ENCODE measurements at places on chromosomes 7 and 10.

DNA sequence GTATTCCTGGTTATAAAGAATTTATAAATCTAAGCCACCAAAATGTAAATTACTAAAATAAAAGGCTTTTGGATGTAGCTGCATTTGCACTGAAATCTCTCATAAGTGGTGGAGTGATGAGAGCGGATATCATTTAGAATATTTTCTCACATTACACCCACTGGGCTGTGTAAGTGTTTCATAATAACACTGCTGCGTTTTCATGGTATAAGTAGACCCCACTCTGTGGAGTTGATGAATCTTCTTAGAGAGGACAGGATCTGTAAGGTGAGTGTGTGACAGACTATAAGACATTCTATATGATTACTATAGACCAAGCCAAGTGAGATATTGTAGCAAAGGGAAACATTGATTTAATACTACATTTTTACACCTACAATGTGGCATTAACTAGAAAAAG is 1024.1 kb upstream of the LRRN3 start:
- DNase-seq = no peak

DNA sequence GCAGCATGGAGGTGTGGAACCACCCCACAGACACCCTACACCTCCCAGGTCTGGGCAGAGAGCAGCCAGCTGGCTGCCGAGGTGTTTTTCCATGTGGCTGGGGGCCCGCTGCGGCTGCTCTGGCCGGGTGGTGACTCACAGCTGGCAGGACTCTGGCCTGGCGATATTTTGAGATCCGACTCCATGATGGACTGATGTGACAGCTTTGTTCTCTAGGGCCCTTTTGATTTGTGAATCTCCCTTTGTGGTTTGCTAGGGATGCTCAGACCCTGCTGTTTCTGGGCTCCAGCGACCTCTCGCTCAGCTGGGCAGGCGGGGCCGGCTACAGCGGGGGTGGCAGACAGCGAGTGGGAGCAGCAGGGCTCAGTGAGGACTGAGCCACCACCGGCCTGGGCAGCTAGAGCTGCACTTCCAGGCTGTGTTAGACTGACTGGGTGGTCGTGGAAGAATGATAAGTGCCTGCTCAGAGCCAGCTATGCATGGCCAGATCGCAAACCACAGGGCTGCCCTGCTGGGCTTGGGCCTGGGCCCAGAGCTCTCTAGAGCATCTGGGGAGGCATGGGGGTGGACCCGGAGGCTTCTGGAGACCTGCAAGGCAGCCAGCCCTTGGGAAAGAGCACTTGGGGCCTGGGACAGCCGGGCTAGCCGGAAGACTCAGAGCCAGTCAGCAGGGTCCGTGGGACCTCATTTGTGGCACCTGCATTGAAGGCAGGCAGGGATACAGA is 46.2 kb upstream of the GDF10 start:
- DNase-seq = no peak

DNA sequence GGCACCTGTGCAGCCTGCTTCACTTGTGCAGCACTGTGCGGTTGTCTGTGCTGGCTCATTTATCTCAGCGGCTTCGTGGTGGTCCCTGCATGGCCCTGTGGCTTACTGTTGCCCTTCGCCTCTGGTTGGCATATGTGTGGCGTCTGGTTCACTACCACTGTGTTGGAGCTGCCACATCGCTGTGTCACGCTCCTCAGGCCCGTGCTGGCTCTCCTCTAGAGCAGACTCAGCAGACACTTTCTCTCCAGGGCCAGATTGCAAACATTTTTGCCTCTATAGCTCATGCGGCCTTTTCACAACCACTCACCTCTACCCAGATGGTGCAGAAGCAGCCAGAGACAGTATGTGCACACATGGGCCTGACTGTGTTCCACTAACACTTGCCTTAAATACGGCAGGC is 37.9 kb downstream of the PPP2R2D start:
- DNase-seq = no peak

- no peak for DNase-seq
Measured at GRCh38 chr7:75971961-75972763, 22.2 kb downstream of the TMEM120A start.

- DNase-seq = no peak
Measured at GRCh38 chr7:112266141-112266540, 59.6 kb downstream of the ZNF277 start.

- no peak for DNase-seq
Measured at GRCh38 chr10:79936625-79937615, 12.0 kb downstream of the SFTPD start.

GRCh38 chr10:90857635-90858460 is at the start of gene HTR7:
Gene HTR7, minus strand, starts transcription at chr10:90858039. Its CDS starts 368 bp downstream, at chr10:90857671.
- peak; percentile 22 for DNase-seq

DNA sequence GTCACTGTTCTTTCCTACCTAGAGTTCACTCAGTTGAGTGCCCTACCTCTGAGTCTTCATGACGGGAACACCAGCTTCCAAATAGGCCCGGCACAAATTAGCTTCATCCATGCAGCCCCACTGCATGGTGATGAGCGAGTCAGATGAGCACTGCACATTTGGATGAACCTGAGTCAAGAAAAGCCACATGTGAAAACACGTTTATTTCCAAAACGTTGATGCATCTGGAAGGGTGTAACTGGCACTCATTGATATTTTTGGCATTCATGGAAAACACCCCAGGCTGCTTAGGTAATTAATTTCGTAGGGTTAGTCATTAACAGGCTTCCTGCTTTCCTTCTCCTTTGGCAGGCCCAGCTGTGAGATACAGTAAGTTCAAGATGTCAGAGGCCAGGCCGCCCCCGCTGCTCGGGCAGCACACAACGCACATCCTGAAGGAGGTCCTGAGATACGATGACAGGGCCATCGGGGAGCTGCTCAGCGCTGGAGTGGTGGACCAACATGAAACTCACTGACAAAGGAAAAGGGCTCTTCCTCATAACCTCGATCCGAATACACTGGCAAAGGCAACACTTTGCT is 725.2 kb downstream of the SUGCT start:
- DNase-seq = no peak

GRCh38 chr10:68106656-68107055 is 2.6 kb upstream of the MYPN start:
- DNase-seq = no peak

GRCh38 chr10:18659125-18659818 is at the start of gene ARL5B:
Gene ARL5B, plus strand, starts transcription at chr10:18659431. Its CDS starts 207 bp downstream, at chr10:18659638.
- peak; percentile 93 for DNase-seq

GRCh38 chr10:786633-787474 is 97.4 kb upstream of the DIP2C start:
- no peak for DNase-seq

GRCh38 chr7:69889976-69890351 is 291.7 kb downstream of the AUTS2 start:
- DNase-seq = no peak

DNA sequence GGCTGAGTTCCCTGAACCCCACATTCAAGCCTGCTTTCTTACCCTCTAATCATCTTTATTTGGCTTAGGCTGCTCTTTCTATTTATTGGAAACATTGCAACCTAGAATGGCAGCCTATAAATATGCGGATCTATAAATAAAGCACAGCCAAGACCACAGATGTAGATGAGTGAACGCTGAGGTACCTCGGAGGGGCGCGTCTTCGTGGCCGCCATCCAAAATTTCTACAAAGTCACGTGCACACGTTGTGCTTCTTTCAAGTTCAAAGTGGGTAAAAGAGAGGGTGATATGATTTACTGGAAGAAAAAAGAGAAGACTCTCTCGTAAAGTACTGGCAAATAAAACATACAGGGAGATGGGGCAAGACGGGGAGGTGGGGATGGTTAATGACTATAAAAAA is 132.6 kb upstream of the RSU1 start:
- no peak for DNase-seq

GRCh38 chr10:52145636-52146035 is 168.4 kb upstream of the DKK1 start:
- no peak for DNase-seq

- no peak for DNase-seq
Measured at GRCh38 chr7:42010751-42011150, 226.3 kb downstream of the GLI3 start.

GRCh38 chr10:4082861-4083260 is 297.9 kb upstream of the KLF6 start:
- DNase-seq = no peak

- DNase-seq = no peak
Measured at GRCh38 chr10:95327367-95327766, 36.6 kb upstream of the PDLIM1 start.

DNA sequence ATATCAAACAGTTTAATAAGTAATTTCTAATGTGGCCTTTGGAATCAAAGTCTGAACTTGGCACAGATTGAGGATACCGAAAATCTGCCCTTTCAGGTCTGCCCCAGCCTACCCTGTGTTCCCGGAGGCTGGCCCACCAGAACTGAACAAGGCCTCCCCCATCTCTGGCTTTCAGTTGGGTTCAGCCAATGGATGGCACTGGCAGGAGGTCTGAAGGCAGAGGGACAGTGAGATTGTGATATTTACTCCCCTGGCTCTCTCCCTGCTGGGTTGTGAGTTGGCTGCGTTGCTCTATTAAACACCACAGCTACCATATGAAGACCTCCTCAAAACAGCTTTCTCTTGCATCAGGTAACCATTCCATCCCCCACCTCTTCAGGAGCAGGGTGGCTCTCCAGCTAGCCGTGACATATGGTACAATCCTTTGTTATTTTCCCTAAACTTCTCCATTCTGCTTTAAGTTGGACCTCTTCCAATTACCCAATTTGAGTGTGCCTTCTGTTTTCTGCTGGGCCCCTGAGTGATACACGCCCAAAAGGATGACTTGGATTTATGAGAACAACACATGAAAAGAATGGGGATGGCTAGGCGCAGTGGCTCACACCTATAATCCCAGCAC is 28.1 kb downstream of the DNMBP start:
- DNase-seq = no peak

DNA sequence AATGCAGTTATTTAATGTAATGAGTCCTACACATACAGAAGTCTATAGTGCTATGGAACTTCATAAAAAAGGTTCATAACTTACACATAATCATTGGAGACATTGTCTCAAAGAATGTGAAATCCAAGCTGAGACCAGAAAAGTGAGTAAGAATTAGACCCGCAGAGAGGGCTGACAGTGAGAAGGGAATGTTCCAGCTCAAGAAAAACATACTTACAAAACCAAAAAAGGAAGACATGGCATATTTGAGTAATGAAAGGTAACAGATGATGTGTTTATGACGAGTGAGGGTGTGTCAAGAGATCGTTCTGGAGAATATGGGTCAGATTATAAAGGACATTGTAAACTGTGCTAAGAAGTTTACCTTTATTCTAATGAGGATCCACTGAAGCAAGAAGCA is 566.5 kb downstream of the ATRNL1 start:
- DNase-seq = no peak

DNA sequence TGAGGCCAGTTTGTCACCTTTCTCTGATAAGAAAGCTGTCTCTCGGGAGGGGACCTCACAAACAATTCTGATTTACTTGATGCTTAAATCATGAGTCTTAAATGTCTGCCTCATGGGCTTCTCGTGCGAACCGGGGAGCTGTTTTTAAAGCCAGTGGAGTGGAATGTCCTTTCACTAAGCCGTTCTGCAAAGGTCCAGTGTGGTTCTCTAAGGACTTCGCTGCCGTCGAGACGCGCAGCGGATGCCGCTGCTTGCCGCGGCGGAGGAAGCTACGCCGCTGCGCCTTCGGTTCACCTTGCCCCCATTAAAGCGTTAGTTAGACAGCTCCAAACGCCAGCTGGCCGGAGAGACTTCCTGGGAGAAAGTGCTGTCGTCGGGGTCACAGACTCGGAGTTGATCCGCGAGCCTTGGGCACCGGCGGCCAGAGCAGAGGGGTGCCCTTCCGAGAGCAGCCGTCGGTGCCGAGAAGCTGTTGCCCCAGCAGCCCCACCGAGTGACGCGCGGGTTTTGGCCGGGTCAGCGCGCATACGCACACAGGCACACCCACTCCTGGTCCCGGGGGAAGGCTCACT is 1.3 kb upstream of the HMX3 start:
- DNase-seq = no peak

DNA sequence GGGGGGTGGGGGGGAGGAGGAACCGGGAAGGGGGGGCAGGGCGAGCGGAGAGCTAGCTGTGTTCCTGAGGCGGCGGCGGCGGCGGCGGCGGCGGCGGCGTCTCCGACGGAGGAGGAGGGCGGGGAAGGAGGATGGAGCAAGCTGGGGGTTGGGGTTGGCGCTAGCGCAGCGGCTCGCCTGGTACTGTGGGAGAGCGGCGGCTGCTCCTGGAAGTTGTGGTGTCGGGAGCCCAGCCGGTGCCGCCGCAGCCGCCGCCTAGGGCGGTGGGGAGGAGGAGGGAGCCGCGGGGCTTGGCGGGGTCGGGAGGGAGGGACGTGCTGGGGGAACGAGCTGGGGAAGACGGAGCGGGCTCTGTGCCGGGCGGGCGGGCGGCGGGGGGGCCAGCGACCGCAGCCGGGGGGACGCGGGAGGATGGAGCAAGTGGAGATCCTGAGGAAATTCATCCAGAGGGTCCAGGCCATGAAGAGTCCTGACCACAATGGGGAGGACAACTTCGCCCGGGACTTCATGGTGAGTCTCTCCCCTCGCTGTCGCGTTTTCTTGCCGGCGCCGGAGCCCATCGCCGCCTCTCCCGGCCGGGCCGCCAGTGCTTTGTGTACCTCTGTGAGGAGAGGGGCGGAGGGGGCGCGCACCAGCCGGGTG is at the start of gene PTPN12:
Gene PTPN12, plus strand, starts transcription at position 160 of the 642 bp plus-strand sequence. Its CDS starts 252 bp downstream, at position 412.
- DNase-seq = peak; percentile 30

- DNase-seq = no peak
Measured at GRCh38 chr10:77899080-77899477, 27.5 kb downstream of the DLG5 start.

- DNase-seq = no peak
Measured at GRCh38 chr7:147813316-147813715, 777.2 kb upstream of the C7orf33 start.

GRCh38 chr10:131280101-131280500 is 31.4 kb downstream of the TCERG1L start:
- DNase-seq = no peak

GRCh38 chr10:3666525-3667302 is 118.3 kb downstream of the KLF6 start:
- DNase-seq = no peak

DNA sequence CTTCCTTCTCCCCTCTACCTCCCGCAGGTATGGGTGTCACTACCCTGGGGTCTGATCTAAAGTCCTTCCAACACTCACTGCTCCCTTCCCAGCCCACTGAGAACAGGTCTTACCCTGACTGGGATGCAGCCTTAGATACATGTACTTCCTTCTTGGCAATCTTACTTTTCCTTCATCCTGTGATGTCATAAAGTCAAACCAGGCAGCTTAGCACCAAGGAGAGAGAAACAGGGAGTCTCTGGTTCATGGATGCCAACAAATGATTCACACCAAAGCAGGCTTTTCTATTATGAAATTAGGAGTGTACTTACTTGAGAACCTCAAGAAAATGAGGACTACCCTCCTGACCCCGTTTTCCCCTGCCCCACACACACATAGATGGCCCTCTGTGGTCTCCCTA is 111.0 kb upstream of the KMT2E start:
- no peak for DNase-seq

DNA sequence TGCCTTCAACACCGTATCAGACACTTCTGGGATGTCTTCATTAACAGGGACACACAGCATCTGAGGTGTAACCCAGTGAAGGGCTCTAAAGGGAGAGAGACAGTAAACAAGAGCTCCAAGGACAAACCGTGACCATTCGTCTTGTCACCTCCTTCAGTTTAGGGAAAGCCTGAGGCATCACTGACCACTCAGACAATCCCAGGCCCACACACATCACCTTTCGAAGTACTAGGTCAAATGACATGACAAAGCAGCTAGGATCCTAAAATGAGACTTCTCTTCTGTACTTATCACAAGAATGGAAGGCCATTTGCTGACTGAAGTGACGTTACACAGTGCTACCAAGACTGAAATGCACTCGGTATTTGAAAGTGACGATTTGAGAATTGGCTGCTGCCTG is 200.7 kb upstream of the KCTD7 start:
- DNase-seq = no peak

GRCh38 chr7:126533715-126534114 is 719.0 kb downstream of the GRM8 start:
- no peak for DNase-seq

GRCh38 chr7:74185016-74185415 is 10.9 kb downstream of the EIF4H start:
- DNase-seq = no peak
